ENCODE measurements at places on chromosomes 6 and 20. TPM values are rescaled to one million over a fixed set of nuclear protein-coding genes. Genes with fewer than 3 reads are reported as not detected.
A peak's percentile ranks its signal among the peaks of the same experiment; 100 is the strongest.

The CGA gene
- polyA plus RNA-seq: not detected

The LYRM2 gene
- polyA plus RNA-seq: 7.8 TPM

The ADGRF4 gene
- polyA plus RNA-seq: not detected

The SLC12A5 gene
- polyA plus RNA-seq: not detected

The MLIP gene
- not detected for polyA plus RNA-seq

The MUC22 gene
- polyA plus RNA-seq: not detected

DNA sequence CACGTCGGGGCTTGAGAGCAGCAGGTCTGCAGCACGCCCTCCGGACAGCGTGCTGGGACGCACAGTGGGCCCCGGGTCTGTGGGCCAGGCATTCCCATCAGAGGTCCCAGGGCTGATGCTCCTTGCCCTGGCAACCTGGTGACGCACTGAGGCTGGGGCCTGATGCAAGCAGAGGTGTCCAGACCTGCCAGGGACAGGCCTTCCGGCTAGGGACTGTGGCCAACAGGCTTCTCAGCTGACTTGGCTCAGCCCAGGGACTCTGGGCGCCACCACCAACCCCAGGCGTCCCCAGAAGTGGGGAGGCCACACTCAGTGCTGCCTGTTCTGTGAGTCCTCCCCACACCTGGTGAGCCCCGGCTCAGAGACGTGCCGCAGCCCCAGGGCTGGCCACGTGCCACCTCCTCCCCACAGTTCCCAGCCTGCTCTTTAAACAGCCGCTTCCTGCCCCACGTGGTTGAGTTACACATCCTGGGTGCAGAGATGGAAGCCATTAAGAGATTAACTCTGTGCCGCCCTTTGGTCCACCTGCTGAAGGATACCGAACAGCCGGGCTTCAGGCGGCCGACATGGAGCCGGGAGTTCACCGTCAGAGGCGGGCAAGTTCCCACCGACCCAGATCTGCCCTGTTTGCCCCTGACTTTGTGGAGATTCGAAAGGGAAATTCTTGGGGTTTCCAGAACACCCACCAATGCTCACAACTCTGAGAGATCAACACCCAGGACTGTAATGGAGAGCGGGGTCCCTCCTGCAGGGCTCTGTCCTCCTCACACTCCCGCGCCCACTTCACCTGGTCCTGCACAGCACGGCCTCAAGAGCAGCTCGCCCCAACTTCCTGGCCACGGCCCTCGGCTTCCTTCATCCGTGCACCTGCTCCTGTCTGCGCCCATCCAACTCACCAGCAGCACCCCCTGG lies 37.6 kb upstream of the ZBP1 start:
- no peak for DNase-seq

DNA sequence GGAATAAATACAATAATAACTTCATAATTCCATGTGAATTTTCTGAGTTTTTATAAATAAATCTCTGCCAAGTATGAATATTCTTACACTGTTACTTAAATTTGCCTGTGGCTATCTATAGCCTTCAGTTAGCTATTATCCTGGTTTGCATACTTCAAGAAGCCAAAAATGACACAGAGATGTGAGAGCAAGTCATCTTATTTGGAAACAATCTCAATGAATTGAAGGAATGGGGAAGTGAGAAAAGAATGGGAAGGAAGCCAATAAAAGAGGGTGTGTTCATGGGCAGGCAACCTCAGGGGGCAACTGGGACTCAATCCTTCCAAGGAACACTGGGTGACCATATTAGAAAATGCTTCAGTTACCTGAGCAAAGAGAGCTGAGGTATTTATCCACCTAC lies 9.9 kb downstream of the HAO1 start:
- DNase-seq: peak; percentile 50

GRCh38 chr20:7087803-7088202 lies 320.3 kb downstream of the BMP2 start:
- no peak for DNase-seq

All from CD14-positive monocyte (primary cell).